ENCODE measurements at places on chromosomes 12 and 14.
A peak's percentile ranks its signal among the peaks of the same experiment; 100 is the strongest.

DNA sequence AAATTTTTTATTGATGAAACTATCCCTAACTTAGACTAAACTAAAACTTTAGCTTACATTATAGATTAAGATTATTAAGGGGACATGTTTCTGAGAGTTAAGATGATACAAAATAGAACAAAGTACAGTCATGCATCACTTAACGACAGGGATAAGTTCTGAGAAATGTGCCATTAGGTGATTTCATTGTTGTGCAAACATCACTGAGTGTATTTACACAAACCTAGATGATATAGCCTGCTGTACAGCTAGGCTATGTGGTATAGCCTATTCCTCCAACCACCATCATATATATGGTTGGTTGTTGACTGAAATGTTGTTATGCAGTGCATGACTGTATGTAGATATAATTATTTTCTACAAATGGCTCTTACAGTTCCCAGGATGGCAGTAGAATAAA is 46.5 kb downstream of the ATP6V1D start:
- no peak for DNase-seq

DNA sequence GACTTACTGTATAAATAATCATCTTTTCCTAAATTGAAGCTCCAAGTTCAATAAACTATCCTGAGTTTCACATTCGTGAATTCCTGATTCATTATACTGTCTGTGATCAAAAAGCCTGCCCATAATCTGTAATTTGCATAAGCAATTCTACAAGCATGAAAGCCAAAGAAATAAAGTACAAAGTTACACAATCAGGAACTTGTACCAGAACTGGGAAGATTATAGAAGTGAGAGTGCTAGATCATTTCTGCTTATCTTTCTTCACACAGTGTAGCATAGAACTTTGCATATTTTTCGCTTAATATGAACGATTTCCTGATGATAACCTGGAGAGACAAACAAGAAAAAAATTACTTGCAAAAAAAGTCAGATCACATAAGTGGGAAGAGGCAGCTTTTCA is 308.2 kb downstream of the C12orf50 start:
- DNase-seq, result no peak

- no peak for DNase-seq
These were observed 88.9 kb downstream of the MSRB3 start for GRCh38 chr12:65367396-65367795.

DNA sequence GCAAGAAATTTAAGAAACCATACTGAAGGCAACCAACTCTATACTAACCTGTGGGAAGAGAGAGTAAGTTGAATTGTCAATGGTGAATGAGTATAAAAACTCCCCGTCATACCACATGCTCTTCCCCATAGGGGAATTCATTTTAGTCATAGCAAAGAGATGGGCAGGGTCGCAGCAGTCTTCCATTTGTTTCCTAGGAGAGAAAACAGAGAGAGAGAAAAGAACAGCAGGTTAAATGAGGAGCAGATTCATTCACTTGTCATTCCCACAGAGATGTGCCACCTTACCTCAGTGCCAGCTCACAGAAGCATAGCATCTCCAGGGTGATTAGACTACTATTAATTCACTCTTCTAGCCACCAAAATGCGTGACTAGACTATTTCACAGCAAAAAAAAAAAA is 47.4 kb downstream of the ST8SIA1 start:
- DNase-seq, result no peak

DNA sequence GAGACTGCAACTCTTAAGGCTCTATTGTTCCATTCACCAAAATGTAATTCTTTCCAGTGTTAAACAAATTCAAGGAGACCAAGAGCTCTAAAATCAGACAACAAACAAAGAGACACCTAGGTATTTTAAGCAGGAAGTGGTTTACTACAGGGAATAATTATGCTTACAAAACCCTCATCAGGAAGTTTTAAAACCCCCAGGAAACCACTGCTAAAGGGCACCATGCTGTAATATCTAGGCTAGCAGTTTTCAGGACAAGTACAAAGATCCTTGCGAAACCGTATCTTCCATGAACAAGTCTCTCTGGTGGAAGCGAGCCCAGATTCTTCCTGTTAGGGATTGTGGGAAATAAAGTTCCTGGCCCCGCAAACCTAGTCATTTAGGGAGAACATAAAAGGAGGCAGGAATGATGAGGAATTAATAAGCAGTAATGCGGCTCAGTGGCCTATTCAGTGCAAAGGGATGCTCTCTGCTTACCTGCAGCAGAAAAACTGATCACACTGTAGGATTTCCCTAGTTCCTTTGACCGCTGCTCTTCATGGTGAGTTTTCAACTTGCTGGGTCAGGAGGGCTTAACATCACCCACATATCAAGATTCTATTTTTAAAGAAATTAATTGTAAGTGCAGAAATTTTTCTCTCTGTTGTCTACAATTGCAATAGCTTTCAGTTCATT is 42.8 kb downstream of the ACSM4 start:
- no peak for DNase-seq

DNA sequence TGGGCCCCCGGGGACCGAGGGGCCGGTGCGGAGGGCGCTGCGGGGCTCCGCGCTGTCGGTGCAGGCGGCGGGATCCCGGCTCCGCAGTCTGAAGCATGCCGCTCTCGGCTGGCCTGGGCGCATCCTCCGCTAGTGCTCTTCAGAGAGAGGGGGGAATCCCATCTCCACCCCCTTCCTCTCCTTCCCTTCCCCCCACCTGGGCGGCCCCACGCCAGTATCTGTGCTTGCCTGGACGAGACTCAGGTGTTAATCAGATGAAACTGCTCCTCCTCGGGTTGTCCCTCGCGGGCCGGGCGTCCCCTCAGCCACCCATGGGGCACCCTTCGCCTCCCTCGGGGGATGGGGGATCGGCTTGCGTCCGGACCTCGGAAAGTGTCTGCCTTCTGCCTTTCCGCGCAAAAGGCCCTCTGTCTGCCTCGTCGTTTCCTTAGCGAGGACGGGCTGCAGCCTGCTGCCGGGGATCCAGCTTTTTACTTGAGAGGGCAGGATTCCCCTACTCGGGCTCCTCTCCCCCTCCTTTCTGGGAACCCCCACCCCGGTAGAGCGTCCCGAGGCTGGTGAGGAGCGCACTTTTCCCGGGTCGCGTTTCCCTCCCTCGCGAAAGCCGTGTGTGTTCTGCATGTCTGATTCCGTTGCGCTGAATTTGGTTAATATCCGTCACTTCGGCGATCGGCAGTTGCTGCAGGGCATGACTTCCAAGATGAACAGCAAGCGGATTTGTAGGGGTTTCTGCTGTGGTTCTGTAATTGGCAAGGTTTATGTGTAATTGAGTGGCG is 1.1 kb downstream of the GPHN start:
- DNase-seq, result peak; percentile 55

- DNase-seq, result peak; percentile 46
These were observed 318.4 kb downstream of the RAD51B start for GRCh38 chr14:68137704-68138619.

GRCh38 chr14:68607867-68608573 is 184.8 kb downstream of the ZFP36L1 start:
- DNase-seq, result no peak
